ENCODE measurements at places on chromosomes 6 and 20.

DNA sequence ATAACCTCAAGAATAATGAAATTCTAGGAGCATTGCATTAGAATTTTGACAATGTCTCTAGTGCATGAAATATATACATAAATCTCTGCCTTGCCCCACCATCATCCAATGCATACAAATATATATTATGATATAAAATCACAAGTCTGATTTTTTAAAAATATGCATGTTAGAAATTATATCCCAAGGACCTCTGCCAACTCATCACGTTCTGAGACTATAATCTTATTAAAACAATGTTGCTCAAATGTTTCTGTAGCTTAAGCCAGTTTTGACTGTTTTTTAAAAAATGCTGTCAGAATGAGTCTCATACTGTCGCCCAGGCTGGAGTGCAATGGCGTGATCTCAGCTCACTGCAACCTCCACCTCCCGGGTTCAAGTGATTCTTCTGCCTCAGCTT, 287.0 kb upstream of the SOX4 start:
- DNase-seq: no peak

DNA sequence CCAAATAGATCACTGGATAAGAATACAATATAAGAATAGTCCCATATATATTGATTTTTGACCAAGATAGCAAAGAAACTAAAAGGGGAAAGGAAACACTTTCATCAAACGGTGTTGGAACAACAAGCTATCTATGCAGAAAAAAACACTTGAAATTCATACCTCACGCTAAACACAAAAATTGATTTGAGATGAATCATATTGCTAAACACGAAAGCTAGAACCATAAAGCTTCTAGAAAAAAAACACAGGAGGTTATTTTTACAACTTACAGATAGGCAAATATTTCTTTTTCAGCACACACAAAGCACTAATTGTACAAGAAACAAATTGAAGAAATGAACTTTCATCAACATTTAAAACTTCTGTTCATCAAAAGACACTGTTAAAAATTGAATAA, 36.7 kb upstream of the TMEM14A start:
- no peak for DNase-seq

DNA sequence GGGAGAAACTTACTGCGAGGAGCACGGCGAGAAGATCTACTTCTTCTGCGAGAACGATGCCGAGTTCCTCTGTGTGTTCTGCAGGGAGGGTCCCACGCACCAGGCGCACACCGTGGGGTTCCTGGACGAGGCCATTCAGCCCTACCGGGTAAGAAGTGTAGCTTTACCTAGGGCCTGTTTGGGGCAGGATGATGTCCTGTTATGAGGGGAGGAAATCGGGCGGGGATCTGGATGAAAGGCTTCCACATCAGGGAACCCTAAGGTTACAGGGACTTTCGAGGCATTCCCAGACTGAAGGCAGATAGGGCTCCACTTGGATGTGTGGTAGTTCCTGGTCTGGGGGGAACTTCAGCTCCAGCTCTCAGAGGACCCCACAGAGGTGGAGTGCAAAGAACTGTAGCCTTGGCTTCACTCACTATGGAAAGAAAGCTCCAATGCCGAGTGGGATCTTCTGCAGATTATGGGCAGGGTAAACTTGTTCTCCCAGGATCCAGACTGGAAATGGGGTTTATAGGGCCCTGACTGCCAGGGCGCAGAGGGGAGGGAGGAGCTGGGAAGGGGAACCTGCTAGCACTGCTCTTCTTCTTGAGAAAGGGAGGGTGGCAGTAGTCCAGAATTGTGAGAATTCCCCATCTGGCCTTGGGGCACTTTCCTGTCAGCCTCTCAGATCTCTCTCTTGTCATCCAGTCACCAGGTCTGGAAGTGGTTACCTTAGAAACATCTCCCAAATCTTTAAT, 740 bp downstream of the TRIM15 start:
- DNase-seq: no peak

DNA sequence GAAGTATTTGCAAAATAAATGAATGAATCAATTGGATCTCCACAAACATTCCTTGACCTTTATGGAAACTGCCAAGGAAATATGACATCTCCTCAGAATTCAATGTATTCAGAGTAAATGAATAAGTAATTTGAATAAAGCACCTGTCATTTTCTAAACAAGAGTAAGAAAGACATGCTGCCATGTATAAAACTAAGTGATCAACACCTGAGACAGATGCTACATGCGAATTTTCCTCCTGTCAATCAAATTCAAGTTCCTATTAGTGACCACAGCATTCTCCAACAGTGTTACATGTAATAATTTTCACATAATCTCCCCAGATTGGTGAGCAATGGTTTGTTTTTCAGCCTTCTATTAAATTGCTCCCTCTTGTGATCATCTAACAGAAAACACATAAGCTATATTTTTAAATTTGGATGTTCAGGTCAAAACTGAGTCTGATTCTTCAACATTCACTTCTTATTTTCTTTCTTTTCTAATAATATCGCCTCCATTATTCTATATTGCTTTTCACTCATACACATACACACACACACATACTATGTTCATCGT, 163.2 kb upstream of the RNF217 start:
- DNase-seq: no peak

- DNase-seq: no peak
These were observed 77.5 kb upstream of the NT5E start for GRCh38 chr6:85372188-85372914.

DNA sequence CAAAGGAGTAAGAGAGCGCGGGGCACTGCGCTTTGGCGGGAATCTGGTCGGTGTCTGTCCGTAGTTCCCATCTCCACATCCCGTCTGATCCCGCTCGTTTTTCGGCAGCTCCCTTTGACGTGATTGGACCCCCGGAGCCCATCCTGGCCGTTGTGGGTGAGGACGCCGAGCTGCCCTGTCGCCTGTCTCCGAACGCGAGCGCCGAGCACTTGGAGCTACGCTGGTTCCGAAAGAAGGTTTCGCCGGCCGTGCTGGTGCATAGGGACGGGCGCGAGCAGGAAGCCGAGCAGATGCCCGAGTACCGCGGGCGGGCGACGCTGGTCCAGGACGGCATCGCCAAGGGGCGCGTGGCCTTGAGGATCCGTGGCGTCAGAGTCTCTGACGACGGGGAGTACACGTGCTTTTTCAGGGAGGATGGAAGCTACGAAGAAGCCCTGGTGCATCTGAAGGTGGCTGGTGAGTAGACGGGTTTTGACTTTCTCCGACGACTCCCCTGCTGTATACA, 1.4 kb downstream of the BTN1A1 start:
- peak; percentile 15 for DNase-seq

- no peak for DNase-seq
These were observed 73.4 kb upstream of the FBXO30 start for GRCh38 chr6:145887969-145888368.

- DNase-seq: no peak
These were observed 81.8 kb downstream of the NFATC2 start for GRCh38 chr20:51460569-51461265.

DNA sequence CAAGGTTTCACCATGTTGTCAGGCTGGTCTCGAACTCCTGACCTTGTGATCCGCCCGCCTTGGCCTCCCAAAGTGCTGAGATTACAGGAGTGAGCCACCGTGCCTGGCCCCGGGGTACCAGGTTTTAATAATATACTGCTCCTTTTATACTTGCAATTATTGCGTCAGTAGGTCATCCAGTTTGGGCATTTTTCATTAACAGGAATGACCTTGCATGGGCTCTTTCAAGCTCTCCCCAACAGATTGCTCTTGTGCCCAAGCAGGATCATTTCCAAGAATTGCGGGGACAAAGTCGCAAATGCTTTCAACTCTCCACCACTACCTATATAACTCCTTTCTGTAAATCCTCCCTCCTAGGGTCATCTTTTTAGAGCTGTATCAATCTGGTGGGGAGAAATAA, 23.8 kb downstream of the STK38 start:
- DNase-seq: no peak

DNA sequence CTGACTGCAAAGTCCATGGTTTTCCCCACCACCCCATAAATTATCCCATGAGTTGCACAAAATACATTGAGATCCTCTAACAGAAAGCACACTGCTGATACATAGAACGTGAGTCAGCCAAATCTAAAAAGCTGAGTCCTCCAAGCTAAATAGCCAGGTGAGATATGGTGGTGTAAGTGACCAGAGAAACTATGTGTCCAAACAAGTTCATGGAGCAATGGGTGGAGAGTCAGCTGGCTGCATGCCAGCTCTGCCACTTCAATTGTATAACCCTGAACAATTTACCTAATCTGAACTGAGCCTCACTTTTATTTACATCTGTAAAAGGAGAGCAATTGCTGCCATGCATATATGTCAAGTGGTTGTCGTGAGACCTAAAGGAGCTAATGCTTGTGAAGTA, 9.7 kb downstream of the SNAP25 start:
- no peak for DNase-seq

DNA sequence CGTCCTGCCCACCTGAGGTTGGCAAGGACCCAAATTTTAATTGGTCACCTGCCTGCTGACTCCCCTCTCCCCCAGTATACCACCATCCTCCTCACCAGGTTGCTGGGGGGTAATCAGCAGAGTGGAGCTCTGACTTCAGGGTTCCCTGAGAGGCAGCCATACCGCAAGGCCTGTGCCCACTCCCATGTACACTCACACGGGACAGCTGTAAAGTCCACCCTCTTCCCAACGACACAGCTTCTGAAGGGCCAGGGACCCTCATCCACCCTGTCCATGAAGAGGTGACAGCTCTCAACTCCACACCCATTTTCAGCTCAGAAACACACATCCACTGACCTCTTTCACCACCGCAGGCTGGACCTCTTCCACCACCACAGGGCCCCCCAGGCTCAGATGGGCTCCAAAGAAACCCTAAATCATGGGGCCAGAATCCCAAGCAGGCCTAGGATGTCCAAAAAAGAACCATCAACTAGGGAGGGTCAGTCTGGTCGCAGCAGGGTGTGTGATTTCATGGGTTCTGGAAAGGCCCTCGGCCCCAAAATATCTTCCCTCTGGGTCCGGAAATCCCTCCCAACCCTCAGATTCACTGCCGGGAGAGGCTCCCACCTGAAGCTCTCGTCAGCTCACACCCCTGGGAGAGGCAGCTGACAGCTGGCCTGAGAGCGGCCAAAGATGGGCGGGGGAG, 30.0 kb downstream of the TFEB start:
- no peak for DNase-seq

- DNase-seq: no peak
These were observed 15.4 kb upstream of the MTG2 start for GRCh38 chr20:62167474-62167873.

GRCh38 chr6:42898891-42899361, 16.9 kb upstream of the PTCRA start:
- peak; percentile 55 for DNase-seq

DNA sequence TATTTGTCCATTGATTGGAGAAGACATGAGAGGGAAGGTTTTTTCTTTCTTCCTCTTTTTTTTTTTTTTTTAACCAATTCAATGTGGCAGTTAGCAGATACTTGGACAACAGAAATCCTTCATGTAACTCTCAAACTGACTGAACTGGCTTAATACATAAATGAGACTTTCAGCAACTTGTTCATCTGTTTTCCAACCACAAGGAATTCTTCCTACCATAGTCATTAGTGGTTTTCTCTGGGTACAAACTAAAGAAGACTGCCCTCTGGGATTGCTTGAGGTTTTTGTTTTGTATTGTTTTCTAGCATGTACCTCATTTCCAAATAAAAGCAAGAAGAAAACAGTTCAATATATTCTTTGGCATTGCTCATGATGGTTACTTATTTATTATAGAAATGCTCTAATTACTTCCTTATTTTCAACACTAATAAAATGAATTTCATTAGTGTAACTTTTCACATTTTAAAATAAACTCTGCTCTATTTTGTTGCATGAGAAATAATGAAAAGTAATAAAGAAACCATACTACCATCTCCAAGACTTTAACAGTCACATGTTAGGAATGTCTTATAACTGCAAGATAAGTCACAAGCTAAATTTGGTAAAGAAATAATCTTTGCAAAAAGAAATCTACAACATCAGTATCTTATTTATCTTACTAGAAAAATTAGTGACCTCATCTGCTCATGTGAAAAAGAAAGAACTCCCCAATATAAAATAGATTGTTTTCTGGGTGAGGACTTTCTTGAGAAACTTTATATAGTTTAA, 52.0 kb downstream of the ME1 start:
- no peak for DNase-seq

- DNase-seq: no peak
These were observed 530.5 kb upstream of the PTCHD4 start for GRCh38 chr6:48641544-48641943.

DNA sequence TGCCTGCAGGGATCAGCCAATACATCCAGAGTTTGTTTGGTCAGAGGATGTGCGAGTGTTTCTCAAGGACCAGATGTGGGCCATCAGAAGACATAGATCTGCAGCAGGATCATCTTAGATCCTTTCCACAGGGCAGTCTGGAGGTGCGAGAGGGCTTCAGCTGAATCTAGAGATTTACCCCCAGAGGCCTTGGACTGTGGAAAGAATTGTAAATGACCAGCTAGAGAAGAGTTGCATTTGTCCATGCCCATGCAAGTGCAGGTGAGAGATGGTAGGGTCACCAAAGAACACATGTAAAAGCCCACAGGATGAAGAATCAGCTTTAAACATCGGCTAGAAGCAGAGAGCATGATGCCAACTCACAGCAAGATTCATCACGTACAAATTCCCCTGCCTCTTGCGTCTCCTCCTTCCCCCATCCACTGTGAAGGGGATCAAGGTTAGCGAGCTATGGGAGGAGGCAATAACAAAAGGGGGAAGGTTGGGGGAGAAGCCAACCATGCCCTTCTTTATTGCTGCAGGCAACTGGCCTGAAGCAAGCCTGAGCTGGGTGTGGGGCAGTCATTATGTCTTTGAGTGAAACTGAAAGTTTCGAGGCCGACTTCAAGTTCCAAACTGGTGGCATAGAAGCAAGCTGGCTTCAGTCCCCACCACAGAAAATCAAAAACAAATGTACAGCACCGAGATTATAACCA, 83.5 kb downstream of the SCML4 start:
- DNase-seq: no peak

DNA sequence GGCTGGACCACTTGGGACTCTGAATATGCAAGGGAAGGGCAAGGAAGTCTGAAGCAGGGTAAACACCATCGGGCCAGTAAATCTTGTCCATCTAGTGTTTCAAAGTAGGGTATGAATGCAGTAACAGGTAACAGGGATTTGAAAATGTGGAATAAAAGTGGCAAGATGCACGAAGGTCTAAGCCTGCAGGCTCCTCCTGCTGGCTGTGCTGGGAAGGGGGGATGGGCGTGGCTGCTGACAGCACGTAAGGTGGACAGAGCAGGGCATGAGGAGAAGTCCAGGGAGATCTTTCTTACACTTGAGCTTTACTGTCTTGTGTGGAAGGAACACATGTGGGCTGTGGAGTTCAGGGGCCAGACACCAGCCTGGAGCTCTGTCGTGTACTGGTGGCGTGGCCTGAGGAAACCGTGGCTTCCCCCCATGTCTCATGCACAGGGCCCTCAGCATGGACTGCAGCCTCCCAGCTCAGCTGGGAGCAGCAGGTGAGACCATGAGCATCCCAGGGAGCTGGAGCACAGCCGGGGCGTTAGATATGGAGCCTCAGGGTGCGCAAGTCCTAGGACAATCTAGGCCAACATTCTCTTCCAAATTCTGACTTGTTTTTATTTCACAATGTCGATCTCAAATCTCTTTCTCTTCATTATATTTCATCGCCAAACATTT, 84.5 kb downstream of the SLC22A23 start:
- DNase-seq: no peak

- DNase-seq: no peak
These were observed 227.1 kb upstream of the ID4 start for GRCh38 chr6:19609972-19610641.

Data from stimulated activated CD8-positive, alpha-beta memory T cell treated with anti-CD3 and anti-CD28 coated beads, Interleukin-2, amount 100 ng/mL, for 48 hours (primary cell).